Activated T-helper 1 cell treated with Interleukin-2 at 50 U/mL for 16 hours (primary cell): ENCODE measurements at places on chromosomes 11 and 22.

DNA sequence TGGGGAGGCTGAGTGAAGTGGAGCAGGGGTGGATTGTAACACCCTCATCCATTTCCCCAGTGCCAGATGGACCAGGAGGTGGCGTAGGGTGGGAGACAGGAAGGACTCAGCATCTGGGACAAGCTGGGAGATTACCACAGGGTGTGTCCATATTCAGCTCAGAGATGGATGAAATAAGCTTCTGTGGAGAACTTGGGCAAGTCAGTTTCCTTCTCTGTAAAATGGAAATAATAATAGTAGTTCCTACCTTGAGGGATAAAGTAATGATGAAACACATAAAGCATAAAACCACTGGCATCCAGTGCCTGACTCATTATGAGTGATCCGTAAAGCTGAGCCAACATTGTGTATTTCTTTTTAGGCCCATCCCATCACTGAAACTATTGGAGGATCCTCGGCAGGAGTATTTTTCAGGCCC, 607 bp upstream of the ROBO4 start:
- DNase-seq: no peak

GRCh38 chr11:122711362-122711761, 55.8 kb downstream of the UBASH3B start:
- no peak for DNase-seq

- DNase-seq: no peak
Measured at GRCh38 chr22:46175631-46176030, 25.3 kb downstream of the PPARA start.

- no peak for DNase-seq
Measured at GRCh38 chr11:3155691-3156258, 9.3 kb downstream of the OSBPL5 start.

- no peak for DNase-seq
Measured at GRCh38 chr22:45268167-45268957, 16.4 kb upstream of the UPK3A start.

DNA sequence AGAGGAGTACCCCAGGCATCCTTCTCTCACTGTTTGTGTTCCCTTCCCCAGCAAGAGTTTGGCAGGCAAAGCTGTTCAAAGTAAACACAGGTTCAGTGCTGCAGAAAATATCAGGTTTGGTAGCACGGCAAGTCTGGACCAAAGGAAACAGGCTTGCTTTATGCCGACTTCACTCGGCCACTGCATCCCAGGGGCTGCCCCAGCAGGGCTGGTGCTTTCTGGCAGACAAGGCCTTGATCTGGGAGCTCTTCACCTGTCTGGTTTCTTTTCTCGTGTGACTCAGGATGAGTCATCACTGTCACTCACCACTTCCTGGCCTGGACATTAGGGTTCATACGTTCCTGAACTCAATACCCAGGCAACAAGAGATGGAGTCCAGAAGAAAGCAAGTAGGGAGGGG, 52.6 kb upstream of the NAV2 start:
- DNase-seq: peak; percentile 5

DNA sequence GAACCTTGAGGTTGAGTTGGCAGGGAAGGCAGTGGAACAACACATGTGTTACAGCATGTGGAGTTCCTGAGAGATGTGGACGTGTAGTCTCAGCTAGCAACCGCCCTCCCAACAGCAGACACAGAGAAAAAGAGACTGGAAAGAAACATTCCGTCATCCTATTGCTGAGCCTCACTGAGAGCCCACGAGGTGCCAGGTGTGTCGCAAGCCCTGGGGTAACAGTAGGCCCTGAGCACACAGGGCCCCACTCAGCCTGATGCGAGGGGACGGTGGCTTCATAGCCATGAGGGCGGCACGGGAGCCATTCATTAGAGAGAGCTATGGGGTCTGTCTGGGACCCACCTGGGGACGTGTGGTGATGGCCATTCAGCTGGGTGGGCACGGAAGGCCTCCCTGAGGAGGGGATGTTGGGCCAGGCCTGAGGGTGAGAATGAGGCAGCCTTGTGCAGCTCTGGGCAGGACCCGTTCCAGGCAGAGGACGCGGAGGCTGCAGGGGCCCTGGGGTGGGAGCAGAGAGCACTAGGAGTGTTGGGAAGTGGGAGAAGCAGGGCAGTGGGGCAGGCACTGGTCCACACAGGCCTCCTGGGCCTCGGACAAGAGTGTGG, 26.2 kb downstream of the MPPED1 start:
- DNase-seq: no peak

DNA sequence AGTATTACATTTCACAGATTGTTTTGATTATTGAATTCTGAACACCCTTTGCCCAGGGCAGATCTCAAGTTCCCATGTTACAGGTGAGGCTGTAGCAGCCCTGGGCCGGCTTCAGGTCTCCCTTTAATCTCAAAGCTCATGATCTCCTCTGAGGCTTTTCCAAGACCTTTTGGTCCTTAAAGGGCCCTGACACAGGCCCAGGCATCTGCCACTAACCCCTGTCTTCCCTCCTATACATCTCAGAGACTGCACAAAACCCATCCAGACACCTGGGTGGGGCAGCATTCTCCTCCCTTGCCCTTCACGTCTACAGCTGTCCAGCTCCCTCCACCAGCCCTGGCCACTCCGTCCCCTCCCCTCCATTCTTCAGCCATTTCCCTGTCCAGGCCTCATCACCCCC, 37.8 kb downstream of the PDE2A start:
- DNase-seq: no peak

DNA sequence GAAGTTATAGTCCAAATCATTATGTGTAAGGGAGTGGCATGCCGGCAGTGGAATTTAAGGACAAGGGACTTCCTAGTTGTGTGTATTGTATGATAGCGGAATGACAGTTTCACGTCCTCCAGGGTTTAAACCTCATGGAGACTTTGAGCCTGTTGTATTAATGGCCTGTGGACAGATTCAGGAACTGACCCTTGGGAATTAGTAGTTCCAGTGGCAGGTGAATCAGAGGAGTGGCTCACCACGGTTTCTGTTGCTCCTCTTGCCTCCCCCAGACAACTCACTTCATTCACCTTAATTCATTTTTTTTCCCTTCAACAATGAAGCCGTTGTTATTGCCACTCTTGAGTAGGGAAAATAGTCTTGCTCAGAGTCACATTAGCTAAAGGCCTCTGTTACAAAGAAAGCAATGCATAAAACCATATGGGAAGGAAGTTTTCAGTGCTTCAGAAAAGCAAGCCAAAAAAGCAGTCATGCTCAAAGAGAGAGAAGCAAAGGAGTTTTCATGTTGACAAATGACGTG, 22.6 kb downstream of the AMOTL1 start:
- no peak for DNase-seq

- DNase-seq: no peak
Measured at GRCh38 chr11:46305295-46305694, 27.8 kb downstream of the CREB3L1 start.

GRCh38 chr11:1557904-1558774, 13.9 kb downstream of the DUSP8 start:
- DNase-seq: no peak

GRCh38 chr11:15149050-15149449, 34.3 kb downstream of the INSC start:
- DNase-seq: no peak

GRCh38 chr11:107707215-107707671, 4.6 kb downstream of the SLN start:
- no peak for DNase-seq

DNA sequence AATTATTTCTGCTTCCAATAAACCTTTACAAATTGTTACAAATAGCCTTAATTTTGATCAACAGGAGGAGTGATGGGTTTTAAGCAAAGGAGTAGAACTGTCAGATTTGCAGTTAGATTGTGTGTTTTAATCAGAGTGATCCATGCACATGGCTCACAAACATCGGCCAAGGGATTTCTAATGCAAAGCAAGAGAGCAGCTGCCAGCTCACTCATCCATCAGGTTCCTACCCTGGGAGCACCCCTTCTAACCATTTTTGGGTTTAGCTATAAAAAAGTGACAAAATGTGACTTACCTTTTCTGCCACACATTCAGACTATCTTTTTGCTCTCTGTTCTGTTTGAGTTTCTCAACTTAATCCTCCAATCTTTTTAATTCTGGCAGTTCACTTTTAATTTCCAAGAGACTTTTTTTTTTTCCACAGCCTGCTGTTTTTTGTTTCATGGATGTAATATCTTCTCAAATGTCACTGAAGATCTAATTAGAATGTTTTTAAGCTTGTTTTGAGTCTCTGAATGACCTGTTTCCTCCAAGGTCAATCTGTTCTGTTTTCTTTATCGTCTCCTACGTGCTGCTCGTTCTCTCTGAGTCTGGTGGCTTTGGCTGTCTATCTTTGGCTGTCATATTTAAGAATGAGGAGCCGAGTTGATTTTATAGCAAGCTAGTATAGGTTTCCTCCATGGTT, 6.0 kb downstream of the IZUMO1R start:
- no peak for DNase-seq

DNA sequence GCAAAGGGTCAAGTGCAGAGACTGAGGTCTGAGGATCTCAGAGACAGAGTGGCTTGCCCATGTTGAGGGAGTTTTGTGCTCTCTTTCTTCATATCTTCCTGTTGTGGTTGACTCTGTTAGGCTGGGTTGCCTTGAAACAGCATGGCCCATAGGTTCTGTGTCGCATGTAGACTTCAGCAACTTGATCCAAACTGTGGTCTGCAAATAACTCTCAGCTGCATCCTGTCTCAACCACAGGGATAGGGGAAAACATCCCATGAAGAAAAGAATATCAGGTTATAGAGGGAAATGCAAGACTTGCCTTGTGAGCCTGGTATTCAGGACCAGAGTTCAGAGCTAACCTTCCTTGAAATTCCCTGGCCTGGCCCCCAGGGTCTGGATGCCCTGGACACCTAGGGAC, 69.4 kb downstream of the FLI1 start:
- no peak for DNase-seq

DNA sequence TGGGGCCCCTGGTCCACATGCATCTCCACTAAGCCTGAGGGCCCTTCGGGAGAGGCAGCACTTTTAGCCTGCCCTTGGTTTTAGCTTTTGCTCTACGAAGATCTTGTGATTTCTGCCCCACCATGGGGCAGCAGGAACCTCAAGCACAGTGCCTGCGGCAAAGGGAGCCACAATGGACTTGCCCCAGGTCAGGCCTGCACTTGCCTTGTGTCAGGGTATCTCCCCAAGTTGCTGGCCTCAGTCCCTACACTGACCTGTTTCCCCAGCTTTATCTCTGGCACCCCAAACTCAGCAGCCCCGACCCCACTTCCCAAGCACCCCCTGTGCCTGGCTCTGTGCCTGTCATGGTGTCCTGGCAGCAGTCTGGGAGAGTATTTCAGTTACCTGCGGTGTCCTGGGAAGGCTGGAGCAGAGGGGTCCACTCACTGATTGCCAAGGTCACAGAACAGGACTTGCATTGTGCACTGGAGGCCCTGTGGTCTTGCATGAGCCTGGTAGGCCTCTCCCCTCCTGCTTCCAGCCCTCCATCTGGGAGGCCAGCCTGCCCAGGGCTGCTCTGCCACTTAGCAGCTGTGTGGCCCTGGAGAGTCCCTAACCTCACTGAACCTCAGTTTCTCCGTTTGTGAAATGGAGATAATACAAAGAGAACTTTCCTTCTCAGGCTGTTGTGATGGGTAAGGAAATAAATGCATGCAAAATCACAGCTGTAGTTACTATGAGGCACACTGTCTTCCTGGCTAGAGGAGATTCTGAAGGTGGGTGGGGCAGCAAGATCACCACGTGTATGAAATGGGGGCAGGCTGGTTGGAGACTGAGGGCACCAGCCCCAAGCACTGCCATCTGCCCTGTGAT, 3.6 kb upstream of the AIFM3 start:
- no peak for DNase-seq

GRCh38 chr22:21697021-21697771, 31.4 kb downstream of the PPIL2 start:
- no peak for DNase-seq

DNA sequence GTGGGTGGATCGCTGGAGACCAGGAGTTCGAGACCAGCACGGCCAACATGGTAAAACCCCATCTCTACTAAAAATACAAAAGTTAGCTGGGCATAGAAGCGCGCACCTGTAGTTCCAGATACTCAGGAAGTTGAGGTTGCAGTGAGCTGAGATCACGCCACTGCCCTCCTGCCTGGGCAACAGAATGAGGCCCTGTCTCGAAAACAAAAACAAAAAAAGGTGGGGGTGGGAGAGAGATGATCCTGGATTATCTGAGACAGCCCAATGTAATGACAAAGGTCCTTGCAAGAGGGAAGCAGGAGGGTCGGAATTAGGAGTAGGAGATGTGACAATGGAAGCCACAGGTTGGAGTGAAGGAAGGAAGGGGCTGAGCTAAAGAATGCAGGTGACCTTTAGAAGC, 87.6 kb upstream of the APOA1 start:
- DNase-seq: no peak

DNA sequence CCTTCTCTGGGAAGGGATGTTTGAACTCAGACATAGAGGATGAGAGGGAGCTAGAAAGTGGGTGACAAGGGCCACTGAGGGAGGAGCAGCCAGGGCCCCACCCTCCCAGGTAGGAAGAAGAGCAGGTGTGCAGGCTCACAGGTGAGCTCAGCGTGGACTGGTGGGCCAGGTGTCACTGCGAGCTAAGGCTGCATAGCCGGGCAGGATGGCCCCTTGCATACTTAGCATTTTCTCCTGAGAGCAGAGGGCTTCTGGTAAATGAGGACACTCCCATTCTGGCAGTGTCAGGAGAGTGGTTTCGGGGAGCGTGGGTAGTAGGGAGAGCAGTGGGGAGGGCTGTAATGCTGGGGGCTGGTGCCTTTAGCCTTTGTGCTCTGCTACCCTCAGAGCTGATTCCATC, 843.4 kb downstream of the TBC1D22A start:
- DNase-seq: no peak

DNA sequence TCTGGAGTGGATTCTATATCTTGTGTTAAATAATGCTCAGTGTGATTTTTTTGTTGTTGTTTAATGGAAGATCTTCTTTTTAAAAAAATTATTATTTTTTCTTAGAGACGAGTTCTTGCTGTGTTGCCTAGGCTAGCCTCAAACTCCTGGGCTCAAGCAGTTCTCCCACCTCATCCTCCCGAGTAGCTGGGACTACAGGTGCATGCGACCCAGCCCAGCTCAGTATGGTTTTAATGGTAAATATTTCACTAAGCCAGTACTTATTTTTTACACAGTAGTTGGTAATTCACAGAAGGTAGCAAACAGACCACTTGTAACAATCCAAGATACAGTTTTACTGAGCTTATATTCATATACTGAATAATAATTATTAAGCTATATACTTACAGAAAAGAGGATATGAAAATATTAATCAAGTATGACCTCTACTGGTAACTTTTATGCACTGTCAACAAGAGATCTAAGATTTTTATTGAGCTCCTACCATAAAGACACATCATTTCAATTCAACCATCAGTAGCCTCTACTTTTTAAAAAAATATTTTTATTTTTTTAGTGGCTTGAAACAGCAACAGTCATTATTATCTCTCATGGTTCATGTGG, 6.1 kb upstream of the CD59 start:
- no peak for DNase-seq
